ENCODE measurements at places on chromosomes 1 and 21. TPM values are rescaled to one million over a fixed set of nuclear protein-coding genes. Genes with fewer than 3 reads are reported as not detected.

GPR137B gene
- 16.7 TPM for total RNA-seq

IQCC gene
- 2.4 TPM for total RNA-seq

CR1 gene
- total RNA-seq, result not detected

TMOD4 gene
- not detected for total RNA-seq

SLC45A3 gene
- 5.6 TPM for total RNA-seq

C1orf185 gene
- not detected for total RNA-seq

ATP1A4 gene
- not detected for total RNA-seq

TEX38 gene
- not detected for total RNA-seq

ZBTB8B gene
- 0.01 TPM for total RNA-seq

KCNH1 gene
- total RNA-seq, result 2.1 TPM

TTC13 gene
- total RNA-seq, result 10.8 TPM

HSPA6 gene
- 1.4 TPM for total RNA-seq

Measured in A549 treated with Hydrocortisone at 1 μM for 4 hours (cell line).